ENCODE measurements at places on chromosomes 13 and 19.

- no peak for DNase-seq
These were observed 10.3 kb downstream of the TMEM272 start for GRCh38 chr13:51834581-51835171.

- DNase-seq, result no peak
These were observed 30.7 kb downstream of the INSR start for GRCh38 chr19:7263521-7263920.

DNA sequence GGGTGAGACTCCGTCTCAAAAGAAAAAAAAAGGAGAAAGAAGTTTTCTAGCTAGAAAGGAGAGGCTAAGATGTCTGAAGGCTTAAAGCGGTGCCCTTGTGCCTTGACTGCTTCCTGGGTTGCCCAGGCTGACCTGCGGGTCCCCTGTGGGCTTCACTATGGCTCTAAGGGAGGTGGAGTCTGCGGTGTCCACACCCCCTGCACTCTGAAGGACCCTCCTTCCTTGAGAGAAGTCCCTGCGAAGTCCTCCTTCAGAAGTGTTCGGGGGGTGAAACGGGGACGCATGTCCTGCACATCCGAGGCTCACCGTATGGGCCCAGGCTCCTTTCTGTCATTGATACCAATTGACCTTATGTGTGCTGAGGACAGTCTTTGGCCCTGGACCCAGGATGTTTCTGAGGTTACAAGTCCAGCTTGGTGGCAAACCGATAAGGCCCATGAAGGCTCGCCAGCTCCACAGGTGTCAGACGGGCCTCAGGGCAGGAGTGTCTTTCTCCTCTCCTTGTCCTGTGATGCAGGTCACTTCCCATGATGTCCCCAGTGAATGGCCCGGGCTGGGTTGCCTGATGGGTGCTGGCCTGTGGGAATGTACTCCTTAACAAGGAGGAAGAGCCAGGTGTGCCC, 11.6 kb upstream of the RNF113B start:
- no peak for DNase-seq

DNA sequence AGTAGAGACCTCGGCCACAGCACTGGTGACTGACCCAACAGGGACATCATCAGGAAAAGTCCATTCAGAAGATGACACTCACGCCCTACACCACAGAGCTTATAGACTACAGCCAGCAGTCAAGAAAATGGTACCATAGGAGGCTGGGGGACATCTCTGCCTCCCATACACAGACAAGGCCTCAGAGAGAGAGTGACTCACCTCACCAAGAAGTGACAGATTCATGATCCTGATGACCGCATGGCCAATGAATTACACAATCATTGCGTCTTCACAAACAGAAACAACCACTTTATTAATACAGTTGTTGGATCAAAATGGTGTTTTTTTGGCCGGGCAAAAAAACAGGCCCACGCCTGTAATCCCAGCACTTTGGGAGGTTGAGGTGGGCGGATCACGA, 260.8 kb upstream of the TSHZ3 start:
- no peak for DNase-seq

- DNase-seq, result peak; percentile 85
These were observed 2.9 kb upstream of the FTL start for GRCh38 chr19:48962029-48962848.

GRCh38 chr19:50792272-50793250, 2.3 kb downstream of the ACP4 start:
- no peak for DNase-seq

DNA sequence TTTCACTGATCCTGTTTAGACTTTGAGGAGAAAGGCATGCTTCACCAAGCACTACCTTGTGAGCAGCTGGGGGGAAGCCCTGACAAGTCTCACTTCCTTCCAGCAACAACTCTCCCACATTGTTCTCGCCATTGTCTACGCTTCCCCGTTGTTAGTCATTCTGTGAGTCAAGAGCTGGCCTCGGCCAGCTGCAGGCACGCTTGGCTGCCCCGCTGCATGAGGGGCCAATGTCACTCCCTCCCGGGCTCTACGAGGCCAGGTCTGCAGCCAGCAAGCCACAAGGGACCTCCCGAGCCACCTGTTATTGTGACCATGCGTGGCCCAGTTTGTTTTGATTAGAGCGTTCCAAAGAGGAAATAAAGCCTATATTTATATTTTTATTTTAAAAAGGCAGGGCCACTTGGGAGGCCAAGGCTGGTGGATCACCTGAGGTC, 220.9 kb downstream of the FOXO1 start:
- DNase-seq, result peak; percentile 77

DNA sequence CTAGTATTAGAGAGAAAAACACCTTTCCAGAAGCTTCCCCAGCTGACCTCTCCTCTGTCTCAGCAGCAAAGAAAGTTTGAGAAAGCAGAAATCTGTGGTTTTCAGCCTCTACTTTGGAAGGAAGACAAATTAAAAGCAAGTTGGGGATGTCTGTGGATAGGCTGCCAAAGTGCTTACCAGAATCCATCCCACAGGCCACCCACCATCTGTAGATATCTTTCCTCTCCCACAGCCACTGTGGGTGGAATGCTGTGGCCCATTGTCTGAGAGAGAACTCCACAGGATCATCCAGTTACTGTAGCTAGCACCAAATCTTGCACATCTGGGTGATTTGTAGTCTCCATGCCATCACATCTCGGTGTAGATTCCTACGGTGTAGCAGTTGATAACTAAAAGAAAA, 133.5 kb downstream of the DNAJC15 start:
- DNase-seq, result no peak

GRCh38 chr19:46022061-46022430, 807 bp downstream of the PGLYRP1 start:
- DNase-seq, result no peak

DNA sequence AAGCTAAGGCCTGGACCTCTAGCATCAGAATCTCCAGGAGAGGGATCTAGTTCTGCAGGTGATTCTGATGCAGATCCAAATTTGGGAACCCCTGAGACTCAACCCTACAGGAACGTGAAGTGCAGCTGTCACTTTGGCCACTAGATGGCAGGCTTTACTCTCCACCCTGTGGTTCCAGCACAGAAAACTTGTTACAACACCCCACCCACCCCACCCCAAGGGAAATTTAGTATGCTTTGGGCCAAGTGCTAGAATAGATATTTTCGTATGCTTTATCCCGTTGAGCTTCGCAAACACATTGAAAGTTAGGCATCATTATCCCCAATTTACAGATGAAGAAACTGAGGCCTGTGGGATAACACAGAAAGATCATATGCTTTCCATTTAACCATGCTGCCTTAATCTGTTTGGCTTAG, 232.0 kb downstream of the B3GLCT start:
- DNase-seq, result no peak

- no peak for DNase-seq
These were observed 59.5 kb downstream of the MYCBP2 start for GRCh38 chr13:77267362-77267761.

DNA sequence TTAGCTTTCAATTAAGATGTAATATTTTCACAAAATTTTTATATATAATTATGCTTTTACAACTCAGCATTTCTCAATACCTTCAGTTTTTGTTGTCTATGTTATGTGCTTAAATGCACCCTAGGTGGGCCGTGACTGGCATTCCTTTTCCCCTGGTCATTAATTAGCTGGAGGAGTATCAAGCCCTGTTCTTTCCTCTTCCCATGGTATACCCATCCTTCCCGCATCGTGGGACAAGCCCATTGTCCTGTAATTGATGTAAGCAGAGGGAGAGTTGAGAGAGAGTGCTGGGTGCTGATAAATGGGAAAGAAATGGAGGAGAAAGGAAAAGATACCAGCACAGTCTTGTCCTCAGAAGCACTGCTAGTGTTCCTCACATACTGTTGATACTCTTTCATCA, 591.7 kb downstream of the GPC6 start:
- DNase-seq, result no peak

GRCh38 chr19:12687496-12688196, at the start of gene GNG14:
TSS of gene GNG14 (plus strand) at chr19:12687998. CDS start at chr19:12688049, 51 bp downstream.
- no peak for DNase-seq

DNA sequence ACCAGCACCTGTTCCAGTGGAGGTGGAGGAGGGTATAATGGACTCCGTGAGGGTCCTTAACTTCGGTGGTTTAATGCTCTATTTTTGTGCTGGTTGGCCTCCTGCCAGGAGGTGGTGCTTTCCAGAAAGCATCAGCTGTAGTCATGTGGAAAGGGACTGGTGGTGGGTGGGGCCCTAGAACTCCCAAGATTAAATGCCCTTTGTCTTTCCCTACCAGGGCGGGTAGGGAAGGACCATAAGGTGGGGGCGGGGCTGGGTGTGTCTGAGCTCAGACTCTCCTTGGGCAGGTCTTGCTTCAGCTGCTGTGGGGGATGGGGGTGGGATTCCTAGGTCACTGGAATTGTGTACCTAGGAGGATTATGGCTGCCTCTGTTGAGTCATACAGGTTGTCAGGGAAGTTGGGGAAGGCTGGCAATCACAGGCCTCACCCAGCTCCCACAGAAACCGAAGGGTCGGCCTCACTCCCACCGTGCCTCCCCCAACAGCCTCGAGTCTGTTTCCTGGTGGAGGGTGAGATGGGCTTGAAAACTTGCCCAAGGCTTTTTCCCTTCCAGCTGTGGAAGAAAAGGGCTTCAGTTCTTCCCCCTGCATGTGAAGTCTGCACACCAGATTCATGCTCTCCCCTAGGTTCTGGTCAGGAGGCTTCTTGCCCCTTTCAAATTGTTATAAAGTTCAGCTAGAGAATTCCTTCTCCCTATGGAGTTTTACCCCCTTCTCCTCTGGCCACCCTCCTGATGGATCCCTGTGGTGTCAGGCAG, 60.3 kb upstream of the CLDN10 start:
- DNase-seq, result no peak

GRCh38 chr19:9040131-9040530, 29.9 kb upstream of the MUC16 start:
- DNase-seq, result no peak

- DNase-seq, result no peak
These were observed 157.0 kb downstream of the KDM4B start for GRCh38 chr19:5125797-5126497.

- no peak for DNase-seq
These were observed 75.8 kb upstream of the FRY start for GRCh38 chr13:31955741-31956140.

GRCh38 chr13:71831716-71832115, 35.3 kb downstream of the DACH1 start:
- DNase-seq, result no peak

DNA sequence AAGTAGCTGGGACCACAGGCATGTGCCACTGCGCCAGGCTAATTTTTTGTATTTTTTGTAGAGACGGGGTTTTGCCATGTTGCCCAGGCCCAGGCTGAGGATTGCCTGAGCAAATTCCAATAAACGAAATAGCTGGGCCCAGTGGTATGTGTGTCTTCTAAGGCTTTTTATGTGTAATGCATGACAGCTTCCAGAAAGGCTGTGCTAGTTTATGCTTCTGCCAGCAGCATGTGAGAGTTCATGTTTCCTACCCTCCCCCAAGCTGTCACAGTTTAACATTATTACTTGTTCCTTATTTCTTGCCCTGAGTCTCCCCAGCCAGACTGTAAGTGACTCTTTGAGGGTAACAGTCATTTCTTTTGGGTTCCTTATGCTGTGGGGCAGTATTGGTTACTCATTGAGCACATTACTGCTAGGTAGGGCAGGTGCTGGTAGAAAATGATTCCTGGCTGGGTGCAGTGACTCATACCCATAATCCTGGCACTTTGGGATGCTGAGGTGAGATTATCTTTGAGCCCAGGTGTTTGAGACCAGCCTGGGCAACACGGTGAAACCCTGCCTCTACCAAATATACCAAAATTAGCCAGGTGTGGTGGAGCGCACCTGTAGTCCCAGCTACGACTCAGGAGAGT, 13.6 kb downstream of the GPATCH1 start:
- DNase-seq, result no peak

DNA sequence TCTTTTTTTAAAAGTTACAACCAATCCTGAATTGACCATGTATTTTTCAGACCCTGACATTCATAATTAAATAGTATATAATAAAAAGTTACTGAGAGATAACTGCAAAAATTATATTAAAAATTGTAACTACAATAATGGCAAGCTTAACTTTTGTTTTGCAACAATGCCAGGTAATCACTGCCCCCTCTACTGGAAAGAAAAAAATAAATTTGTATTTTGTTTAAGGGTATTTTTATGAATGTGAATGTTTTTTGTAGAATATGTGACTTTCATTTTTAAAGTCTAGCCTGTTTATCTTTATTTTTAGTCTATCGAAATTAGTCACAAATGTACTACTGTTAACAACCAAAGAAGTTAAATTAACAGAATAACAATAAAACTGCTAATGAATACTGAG, 21.7 kb downstream of the MRPS31 start:
- no peak for DNase-seq

DNA sequence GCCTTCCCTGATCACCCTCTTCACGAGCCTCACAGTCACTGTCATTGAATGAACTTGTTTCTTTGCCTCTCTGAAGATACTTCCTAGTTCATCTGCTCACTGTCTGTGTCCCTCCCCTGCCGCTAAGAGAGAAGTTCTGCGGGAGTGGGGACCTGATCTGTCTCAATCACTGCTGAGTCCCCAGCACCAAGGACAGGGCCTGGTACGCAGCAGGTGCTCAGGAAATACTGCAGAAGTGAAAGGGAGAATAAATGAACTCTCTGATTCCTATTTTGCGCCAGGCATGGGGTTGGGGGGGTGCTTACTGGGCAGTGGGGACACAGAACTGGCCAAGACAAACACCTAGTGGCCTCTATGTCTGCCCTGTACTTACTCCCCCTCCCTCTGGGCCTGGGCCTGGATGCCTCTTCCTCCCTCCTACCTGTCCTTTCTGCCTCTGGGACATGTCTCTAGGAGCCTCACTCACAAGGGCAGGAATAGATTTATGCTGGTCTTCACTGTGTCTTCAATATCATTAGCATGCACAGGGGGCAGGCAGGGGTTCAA, 17.5 kb downstream of the FCGBP start:
- no peak for DNase-seq
